ENCODE measurements at places on chromosomes 11 and 22.

DNA sequence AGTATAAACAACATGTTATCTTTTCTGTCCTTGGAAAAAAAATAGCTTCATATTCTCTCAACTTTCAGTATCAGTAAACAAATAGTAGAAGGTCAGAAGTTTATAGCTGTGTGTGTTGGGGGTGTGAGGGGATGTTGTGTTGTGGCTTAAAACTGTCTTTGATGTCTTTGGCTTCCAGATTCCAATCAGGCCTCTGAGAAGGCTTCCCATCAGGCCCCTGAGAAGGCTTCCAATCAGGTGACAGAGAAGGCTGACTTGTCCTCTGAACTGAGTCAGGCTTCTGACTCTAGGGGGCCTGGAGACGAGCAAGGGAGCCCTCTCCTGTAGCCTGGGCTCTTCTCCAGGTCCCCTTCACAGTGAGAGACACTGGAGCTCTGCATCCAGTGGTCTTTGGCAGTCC, 9.3 kb downstream of the MTFP1 start:
- no peak for DNase-seq

DNA sequence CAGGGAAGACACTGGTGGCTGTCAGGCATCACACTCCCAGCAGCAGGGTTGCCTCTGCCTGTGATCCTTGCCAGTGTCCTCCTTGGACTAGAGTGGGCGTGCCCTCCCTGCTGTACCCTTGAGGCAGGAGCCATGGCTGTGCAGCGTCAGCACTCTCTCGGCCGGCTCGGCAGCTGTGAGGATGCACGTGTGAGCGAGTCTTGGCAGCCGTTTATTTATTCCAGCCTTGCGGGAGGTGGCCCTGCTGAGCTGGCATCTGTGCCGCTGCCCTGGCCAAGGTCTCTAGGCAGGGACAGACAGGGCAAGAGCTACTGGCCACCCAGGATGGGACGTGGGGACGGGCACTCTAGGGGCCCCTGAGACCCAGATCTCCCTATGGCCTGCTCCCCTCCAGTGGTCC, 33.9 kb downstream of the TSPAN4 start:
- no peak for DNase-seq

GRCh38 chr22:47380692-47381091, 618.2 kb downstream of the TBC1D22A start:
- no peak for DNase-seq

DNA sequence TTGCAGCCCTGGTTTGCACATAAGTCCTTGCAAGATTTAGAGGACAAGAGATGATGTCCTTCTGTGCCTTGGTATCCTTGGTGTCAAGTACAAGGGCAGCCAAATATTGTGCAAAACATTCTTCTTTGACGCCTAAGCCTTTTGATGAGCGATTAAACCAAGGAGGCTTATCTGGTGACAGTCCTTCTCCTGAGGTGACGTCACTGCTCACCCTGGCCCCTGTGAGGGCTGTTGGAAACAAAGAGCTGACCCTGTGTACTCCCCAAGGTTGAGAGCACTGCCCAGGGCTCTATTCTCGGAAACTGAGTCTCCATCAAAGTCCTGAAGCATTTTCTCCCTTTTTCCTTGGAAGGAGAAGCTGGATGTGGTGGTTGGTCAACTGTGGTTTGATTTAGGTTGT, 4.7 kb upstream of the GRAMD1B start:
- no peak for DNase-seq

GRCh38 chr11:127490896-127491295, 490.3 kb upstream of the KIRREL3 start:
- DNase-seq = no peak

DNA sequence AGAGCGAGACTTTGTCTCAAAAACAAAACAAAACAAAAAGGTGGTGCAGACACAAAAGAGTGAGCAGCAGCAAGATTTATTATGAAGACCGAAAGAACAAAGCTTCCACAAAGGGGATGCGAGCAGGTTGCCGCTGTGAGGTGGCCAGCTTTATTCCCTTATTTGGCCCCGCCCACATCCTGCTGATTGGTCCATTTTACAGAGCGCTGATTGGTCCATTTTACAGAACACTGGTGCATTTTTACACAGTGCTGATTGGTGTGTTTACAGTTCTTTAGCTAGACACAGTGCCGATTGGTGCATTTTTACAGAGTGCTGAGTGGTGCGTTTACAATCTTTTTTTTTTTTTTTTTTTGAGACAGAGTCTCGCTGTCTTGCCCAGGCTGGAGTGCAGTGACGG, 77.4 kb downstream of the CECR2 start:
- no peak for DNase-seq

DNA sequence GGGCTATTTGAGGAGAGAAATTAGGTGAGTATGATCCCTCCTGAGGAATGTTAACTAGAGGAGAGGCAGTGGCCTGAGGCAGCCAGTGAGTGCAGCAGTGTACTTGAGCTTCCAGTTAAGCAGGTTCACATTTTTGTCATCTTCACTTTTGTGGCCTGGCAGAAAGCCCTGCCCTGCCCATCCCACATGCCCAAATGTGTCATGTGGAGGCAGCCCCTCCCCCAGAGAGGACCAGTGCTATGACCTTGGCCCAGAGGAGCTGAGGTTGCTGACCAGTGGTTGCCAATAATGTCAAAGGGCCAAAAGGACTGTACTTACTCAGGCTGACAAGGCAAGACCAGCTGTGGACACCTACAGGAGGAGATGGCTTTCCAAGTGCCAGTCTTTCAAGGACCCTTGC, 17.6 kb upstream of the GRK2 start:
- DNase-seq = peak; percentile 9

DNA sequence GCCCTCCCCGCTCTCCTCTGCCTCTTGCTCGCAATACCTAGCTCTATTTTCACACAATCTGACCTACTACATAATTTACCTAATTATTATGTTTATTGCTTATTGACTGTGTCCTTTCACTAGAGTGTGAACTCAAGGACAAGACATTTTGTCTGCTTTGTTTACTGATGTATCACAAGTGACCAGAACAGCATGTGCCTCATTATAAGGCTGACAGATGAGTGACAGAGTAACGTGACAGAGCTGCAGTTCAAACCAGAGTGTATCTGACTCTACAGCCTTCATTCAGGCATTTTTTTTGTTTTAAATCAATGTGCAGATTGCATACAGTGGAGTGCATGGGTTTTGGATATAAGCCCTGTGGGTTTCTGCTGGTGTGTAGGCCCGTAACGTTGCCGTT, 82.0 kb upstream of the RAB1B start:
- DNase-seq = no peak

- no peak for DNase-seq
Observed at GRCh38 chr11:83766932-83767331, 480.8 kb upstream of the CCDC90B start.

GRCh38 chr11:114057605-114058004, 1.9 kb upstream of the ZBTB16 start:
- DNase-seq = no peak

GRCh38 chr11:1291295-1292017, 18.0 kb downstream of the TOLLIP start:
- DNase-seq = no peak

GRCh38 chr11:114082767-114083181, 23.3 kb downstream of the ZBTB16 start:
- no peak for DNase-seq

- DNase-seq = no peak
Observed at GRCh38 chr11:69425895-69426544, 55.4 kb upstream of the LINC01488 start.

DNA sequence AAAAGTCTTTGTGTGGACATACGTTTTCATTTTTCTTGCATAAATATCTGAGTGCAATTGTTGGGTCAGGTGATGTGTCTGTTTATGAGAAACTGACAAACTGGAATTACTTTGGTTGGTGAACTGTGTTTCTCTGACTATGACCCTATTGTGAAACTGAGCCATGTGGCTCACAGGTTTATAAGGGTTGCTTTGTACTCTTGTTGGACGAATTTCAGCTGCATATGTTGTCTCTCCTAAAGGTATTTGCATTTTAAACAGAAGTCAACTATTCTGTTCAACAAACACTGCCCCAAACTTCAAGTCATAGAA, 34.4 kb upstream of the RASD2 start:
- no peak for DNase-seq

DNA sequence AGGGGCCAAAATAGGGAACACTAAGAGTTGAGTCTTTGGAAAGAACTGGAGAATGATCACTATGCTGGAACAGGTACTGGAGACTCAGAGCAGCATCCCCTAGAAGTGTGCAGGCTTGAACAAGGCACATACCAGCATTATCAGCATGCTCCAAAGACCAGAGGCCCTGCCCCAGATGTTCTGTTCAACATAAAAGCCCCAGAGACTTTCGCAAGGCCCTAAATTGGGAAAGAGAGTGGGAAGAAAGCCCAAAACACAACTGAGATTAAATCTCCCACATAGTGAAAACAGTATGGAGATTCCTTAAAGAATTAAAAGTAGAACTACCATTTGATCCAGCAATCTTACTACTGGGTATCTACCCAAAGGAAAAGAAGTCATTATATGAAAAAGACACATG, 9.4 kb downstream of the CNGA4 start:
- no peak for DNase-seq

GRCh38 chr22:24803064-24803542, 2.9 kb upstream of the SGSM1 start:
- peak; percentile 62 for DNase-seq

- DNase-seq = no peak
Observed at GRCh38 chr22:45084400-45084920, 74.7 kb upstream of the PHF21B start.

GRCh38 chr22:47207846-47208554, 445.6 kb downstream of the TBC1D22A start:
- no peak for DNase-seq

- DNase-seq = no peak
Observed at GRCh38 chr22:24580276-24580675, 12.6 kb downstream of the LRRC75B start.

DNA sequence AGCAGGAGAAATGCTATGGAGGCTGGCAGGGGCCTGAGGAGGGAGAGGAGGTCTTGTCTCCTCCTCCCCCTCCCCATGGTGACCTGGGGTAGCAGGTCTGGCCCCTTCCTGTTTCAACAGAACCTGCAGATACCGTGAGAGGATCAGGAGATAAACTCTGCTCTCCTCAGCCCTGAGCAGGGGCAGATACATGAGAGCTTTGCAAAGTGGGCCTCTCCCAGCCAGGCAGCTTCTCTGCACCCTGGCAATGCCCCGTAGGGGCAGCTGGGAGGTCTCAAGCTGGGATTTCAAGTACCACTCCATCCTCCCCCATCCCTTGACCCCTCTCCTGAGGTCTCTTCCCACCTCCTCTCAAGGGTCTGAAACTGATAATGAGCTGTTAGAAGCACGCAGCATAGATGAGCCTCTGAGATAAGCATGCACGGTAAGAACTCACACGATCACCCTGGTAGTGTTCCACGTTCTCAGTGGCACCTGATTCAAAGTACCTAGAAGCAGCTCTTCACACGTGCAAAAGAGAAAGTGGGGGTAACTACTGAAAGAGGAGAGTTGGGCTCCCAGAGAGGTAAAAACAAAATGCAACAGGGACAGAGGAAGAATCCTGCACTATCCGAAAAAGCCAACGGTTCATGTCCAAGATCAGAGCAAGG, 4.9 kb upstream of the CCDC86 start:
- DNase-seq = no peak

GRCh38 chr11:72280726-72281315, 36.8 kb upstream of the PHOX2A start:
- no peak for DNase-seq

- no peak for DNase-seq
Observed at GRCh38 chr22:24834845-24835570, 29.0 kb downstream of the SGSM1 start.

All from progenitor cell of endocrine pancreas (in vitro differentiated cells).